Memory B cell (primary cell): ENCODE measurements at places on chromosomes 3 and 15.

- H3K27me3 ChIP-seq = peaks cover 2% of the 10 kb centered on the region
- H3K4me1 ChIP-seq = no peaks in the 10 kb centered on the region
Observed at GRCh38 chr3:56125358-56126005, 342.8 kb downstream of the ERC2 start.

- H3K27me3 ChIP-seq = no peaks in the 10 kb centered on the region
- H3K36me3 ChIP-seq = peaks cover 22% of the 10 kb centered on the region
- H3K27ac ChIP-seq = peak overlapping the region; percentile 24
- no peak overlapping the region for H3K4me3 ChIP-seq
- DNase-seq = no peak
- H3K4me1 ChIP-seq = peaks cover 2% of the 10 kb centered on the region
Observed at GRCh38 chr15:30927148-30927761, 23.5 kb downstream of the FAN1 start.

DNA sequence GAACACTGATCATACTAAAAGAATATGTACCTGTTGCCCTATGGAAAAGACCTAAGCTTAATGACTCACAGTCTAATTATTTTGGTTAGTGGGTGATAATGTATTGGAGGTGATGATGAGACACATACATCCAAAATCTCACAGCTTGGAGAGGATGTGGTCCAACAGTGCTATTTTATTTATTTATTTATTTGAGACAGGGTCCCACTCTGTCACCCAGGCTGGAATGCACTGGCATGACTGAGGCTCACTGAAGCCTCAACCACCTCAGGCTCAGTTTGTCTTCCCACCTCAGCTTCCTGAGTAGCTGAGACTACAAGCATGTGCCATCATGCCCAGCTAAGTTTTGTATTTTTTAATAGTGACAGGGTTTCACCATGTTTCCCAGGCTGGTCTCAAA, 35.0 kb downstream of the LPP start:
- peaks cover 29% of the 10 kb centered on the region for H3K4me1 ChIP-seq
- H3K27ac ChIP-seq = no peak overlapping the region
- no peaks in the 10 kb centered on the region for H3K27me3 ChIP-seq
- no peak overlapping the region for H3K4me3 ChIP-seq
- peaks cover 23% of the 10 kb centered on the region for H3K36me3 ChIP-seq

DNA sequence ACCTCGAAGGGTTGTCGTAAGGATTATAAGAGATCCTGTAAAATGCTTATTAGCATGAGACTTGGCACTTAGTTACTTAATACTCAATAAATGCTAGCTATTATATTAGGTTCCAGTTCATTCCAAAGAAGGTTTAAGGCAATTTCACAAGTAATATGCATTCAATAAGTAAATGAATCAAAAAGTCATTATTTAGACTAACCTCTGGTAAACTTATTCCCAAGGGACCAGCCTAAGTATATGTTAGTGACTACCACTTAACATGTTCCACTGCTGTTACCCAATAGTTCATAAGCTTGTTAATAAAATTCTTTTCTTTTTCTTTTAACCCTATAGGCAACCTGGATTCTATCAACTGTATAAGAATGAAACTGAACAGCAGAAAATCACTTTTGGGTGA, 5.1 kb downstream of the PDCD10 start:
- H3K4me1 ChIP-seq = peaks cover 36% of the 10 kb centered on the region
- H3K4me3 ChIP-seq = no peak overlapping the region
- no peak overlapping the region for H3K27ac ChIP-seq
- H3K36me3 ChIP-seq = peaks cover 3% of the 10 kb centered on the region
- DNase-seq = no peak

DNA sequence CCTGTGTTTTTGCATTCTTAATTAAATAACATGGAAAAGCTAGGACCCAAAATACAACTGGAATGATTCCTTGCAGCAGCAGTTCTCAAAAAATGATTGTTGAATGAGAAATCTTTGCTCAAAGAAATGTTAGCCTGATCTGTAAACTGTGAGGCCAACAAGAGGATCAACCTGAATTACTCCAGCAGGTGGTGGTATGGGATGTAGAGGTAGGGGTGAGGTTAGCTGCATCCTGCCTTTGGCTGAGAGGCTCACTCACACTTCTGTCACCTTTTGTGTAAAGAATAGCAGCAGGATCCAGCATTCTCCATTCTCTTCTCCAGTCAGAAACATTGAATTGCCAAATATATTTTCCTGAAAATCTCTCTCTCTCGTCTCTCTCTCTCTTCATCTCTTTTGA, 26.5 kb upstream of the FAM98B start:
- DNase-seq = no peak
- no peak overlapping the region for H3K27ac ChIP-seq
- H3K27me3 ChIP-seq = peaks cover 9% of the 10 kb centered on the region
- peaks cover 3% of the 10 kb centered on the region for H3K36me3 ChIP-seq
- H3K4me3 ChIP-seq = no peak overlapping the region

GRCh38 chr3:184570489-184570888, 8.9 kb downstream of the EPHB3 start:
- H3K27me3 ChIP-seq = peaks cover 26% of the 10 kb centered on the region
- DNase-seq = no peak
- H3K4me1 ChIP-seq = no peaks in the 10 kb centered on the region
- no peak overlapping the region for H3K27ac ChIP-seq

GRCh38 chr15:69337138-69337537, 38.4 kb downstream of the PAQR5 start:
- H3K27me3 ChIP-seq = peaks cover 2% of the 10 kb centered on the region
- no peak overlapping the region for H3K27ac ChIP-seq
- H3K36me3 ChIP-seq = peaks cover 2% of the 10 kb centered on the region
- no peak overlapping the region for H3K4me3 ChIP-seq
- no peak for DNase-seq

DNA sequence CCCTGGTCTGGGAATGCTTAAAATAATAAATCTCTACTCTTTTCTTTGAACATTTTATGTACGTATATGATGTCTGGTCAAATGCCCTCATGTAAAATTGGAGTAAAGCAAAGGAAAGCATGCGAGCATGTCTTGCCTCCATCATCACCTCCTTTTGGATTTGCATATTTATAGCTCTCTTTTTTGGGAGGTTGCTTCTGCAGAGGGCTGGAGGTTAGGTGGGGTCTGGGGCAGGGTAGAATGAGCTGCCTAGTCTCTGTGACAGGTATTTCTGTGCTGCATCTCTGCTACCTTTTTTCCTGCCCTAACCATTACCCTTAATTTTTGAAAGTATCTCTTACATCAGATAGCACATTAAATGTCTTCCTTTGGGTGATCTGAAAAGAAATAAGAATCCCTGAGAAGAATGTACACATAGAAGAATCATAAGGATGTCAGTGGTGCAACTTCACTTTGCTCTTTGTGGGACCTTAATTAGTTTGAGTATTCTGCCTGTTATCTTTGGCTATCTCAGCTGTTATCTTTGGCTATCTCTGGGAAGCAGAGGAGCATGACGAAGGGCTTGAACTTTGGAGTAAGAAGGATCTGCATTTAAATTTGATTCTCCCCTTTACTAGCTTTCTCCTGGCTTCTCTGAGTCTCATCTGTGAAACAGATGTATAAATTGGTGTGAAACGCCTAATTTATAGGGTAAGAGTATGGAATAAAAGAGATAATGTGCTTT, 40.2 kb downstream of the PPM1L start:
- H3K4me1 ChIP-seq = peaks cover 3% of the 10 kb centered on the region
- H3K27me3 ChIP-seq = peaks cover 2% of the 10 kb centered on the region
- no peak overlapping the region for H3K4me3 ChIP-seq
- no peak overlapping the region for H3K27ac ChIP-seq
- no peak for DNase-seq

GRCh38 chr3:42192334-42193200, 73.4 kb downstream of the CCK start:
- no peak overlapping the region for H3K4me3 ChIP-seq
- H3K27me3 ChIP-seq = no peaks in the 10 kb centered on the region
- peak overlapping the region; percentile 45 for H3K27ac ChIP-seq
- peaks cover 24% of the 10 kb centered on the region for H3K4me1 ChIP-seq
- no peak for DNase-seq

DNA sequence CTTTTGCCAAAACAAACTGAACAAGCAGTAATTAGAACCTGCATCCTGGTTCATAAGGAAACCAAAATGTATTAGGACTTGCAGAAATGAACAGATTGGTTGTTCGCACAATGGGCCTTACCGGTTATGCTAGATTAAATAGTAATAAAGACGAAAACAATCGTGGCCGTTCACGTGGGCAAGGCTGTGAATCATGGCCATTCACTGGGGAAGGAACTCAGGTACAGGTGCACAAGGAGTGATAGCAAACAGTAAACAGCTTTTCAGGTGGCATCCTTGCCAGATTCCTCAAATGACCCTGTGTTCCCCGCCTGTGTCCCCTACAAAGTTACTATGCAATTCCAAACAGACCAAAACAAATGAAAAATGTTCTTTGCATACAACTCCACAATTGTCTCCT, 8.2 kb downstream of the LRIG1 start:
- peaks cover 7% of the 10 kb centered on the region for H3K27me3 ChIP-seq
- H3K4me3 ChIP-seq = no peak overlapping the region
- H3K36me3 ChIP-seq = no peaks in the 10 kb centered on the region
- H3K4me1 ChIP-seq = no peaks in the 10 kb centered on the region

DNA sequence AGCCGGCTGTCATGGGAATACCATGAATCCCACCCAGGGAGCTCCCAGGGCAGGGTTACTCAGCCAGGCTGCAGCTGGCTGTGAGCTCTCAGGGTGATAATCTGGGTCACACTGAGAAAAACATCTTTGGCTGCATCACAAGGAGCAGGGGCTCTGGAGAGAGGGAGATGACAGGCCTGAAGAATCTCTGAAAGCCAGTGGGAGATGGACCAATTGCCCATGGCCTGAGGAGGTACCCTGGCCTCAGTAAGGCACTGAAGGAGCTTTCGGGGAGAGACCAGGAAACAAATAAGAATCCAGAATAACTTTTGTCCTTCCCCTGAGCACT, 28.2 kb upstream of the GOLGA6C start:
- peaks cover 7% of the 10 kb centered on the region for H3K4me1 ChIP-seq
- H3K4me3 ChIP-seq = no peak overlapping the region
- no peak for DNase-seq
- H3K36me3 ChIP-seq = no peaks in the 10 kb centered on the region

GRCh38 chr15:70672081-70672480, 91.3 kb downstream of the UACA start:
- no peak overlapping the region for H3K27ac ChIP-seq
- no peak overlapping the region for H3K4me3 ChIP-seq
- peaks cover 6% of the 10 kb centered on the region for H3K4me1 ChIP-seq
- DNase-seq = no peak

DNA sequence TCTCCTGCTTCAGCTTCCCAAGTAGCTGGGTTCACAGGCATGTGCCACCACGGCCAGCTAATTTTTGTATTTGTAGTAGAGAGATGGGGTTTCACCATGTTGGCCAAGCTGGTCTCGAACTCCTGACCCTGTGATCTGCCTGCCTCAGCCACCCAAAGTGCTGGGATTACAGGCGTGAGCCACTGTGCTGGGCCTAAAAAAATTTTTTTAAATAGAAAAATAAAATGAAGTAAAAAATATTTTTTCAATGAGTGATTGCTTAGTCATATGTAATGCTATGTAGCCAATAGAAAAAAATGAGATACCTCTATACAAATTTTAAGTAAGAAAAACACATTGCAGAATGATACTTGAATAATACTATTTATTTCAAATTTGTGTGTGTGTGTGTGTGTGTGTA, 27.9 kb upstream of the SLC30A4 start:
- no peaks in the 10 kb centered on the region for H3K36me3 ChIP-seq
- no peak overlapping the region for H3K4me3 ChIP-seq
- no peak overlapping the region for H3K27ac ChIP-seq
- H3K4me1 ChIP-seq = peaks cover 2% of the 10 kb centered on the region
- no peak for DNase-seq

DNA sequence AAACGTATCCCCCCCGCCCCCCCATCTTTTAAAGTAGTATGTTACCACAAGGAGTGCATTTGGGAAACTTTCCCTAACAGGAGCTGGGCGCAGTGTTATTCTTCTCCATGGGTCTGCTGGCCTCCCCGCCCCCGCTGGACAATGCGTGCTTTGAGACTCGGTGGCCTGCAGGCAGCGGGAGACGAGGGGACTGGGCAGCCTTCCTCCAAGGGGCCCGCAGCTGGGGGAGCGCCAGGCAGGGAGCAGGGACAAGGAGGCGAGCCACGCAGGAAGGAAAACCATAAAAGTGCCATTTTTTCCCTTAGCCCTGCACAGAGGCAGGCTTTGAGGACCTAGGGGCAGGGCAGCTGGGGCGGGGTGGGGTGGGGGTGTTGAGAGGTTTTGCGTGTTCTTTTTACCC, 14.1 kb downstream of the SOX2 start:
- peaks cover 1% of the 10 kb centered on the region for H3K36me3 ChIP-seq
- H3K4me3 ChIP-seq = no peak overlapping the region
- peak overlapping the region; percentile 73 for H3K27ac ChIP-seq
- H3K27me3 ChIP-seq = peaks cover 47% of the 10 kb centered on the region
- H3K4me1 ChIP-seq = peaks cover 7% of the 10 kb centered on the region

DNA sequence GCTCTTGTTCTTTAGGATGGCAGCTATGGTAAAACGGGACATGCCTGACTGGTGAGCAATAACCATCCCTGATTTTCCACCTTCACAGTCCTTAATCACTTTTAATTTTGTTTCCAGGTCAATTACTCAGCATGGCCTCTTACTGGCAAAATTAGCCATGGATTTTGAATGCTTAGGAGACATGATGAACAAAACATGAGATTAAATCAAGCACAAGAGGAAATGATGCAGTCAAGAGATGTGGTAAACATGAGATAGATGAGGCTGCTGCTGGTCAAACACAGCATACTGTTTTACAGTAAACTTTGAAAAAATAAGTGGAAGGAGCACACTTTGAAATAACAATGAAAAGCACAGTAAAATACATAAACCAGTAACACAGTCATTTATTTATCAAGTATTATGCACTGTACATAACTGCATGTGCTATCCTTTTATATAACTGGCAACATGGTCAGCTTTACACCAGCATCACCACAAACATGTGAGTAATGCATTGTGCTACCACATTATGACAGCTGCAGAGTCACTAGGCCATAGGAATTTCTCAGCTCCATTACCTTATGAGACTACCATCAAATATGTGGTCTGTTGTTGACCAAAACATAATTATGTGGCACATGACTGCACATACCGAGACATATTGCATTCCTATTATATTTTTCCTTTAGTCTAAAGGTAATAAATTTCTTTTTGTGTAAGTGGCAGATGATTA, 30.1 kb upstream of the ZNF502 start:
- peaks cover 3% of the 10 kb centered on the region for H3K27me3 ChIP-seq
- H3K36me3 ChIP-seq = peaks cover 39% of the 10 kb centered on the region
- no peak for DNase-seq
- H3K4me3 ChIP-seq = no peak overlapping the region
- H3K27ac ChIP-seq = no peak overlapping the region

GRCh38 chr15:70799667-70800450, 36.5 kb upstream of the UACA start:
- no peaks in the 10 kb centered on the region for H3K4me1 ChIP-seq
- DNase-seq = no peak
- H3K27me3 ChIP-seq = peaks cover 4% of the 10 kb centered on the region
- no peak overlapping the region for H3K27ac ChIP-seq
